ENCODE measurements at places on chromosomes 1 and 21.

GRCh38 chr1:214503553-214503952 lies 47.8 kb downstream of the PTPN14 start:
- no peak for DNase-seq

GRCh38 chr1:27503844-27504587 lies 14.0 kb upstream of the WASF2 start:
- DNase-seq, result no peak

GRCh38 chr1:113963281-113963906 lies 15.9 kb upstream of the OLFML3 start:
- DNase-seq, result no peak

GRCh38 chr1:178061620-178062019 lies 32.3 kb upstream of the RASAL2 start:
- no peak for DNase-seq

DNA sequence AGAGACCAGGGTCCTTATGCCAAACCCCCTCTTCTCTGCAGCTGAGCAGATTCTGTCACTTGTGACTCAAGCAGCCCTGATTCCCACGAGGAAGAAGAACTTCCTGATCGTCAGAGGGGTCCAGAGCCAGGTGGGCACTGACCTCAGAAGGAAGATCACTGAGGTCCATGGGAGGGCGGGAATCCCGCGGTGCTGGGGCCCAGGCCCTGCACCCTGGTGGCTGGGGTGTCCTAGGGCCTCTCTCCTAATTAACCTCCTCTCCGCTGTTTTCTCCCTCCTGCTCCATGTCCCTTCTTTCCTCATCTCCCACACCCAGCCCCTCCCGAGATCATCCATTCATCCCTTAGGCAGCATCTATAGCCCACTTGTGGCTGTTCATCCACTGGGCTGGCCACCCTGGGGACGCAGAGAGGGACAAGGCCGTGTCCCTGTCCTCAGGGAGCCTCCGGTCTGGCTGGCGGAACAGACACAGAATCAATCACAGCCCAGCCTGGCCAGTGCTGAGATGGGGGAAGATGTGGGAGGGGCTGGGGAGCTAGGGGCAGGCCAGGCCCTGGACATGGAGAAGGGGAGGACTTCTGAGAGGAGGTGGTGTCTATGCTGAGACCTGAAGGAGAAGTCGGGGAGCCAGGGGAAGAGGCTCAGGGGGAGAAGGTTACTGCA lies 638.3 kb downstream of the MATN1 start:
- DNase-seq, result no peak

- no peak for DNase-seq
Observed at GRCh38 chr1:172537827-172538391, 5.0 kb downstream of the SUCO start.

GRCh38 chr21:42670884-42671283 lies 17.5 kb downstream of the PDE9A start:
- DNase-seq, result no peak

DNA sequence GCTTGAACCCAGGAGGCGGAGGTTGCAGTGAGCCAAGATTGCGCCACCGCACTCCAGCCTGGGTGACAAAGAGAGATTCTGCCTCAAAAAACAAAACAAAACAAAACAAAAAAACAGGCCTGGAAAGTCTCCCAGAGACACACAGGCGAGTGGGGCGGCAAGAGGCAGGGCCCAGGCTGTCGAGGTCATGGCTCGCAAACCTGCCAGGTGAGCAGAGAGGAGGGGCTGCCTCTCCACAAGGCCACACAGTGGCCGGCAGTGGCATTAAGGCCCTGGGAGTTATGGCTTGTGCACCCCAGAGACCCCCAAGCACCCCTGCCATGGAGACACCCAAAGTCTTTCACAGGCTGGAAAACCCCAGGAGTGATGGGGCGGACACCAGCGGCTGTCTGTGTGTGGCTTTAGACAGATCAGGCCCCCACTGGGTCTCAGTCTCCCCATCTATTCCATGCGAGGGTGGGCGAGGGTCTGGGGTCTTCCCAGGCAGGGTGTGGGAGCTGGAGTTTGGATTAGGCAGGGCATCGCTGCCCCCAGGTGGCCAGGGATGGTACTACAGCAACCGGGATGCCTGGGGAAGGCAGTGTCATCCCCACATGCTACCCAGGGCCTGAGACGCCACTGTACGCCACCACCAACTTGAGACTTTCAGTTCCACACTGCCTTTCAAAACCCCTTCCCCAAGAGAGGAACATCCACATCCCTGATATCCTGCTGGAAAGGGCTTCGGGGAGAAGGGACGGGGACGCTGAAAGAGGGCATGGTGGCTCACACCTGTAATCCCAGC lies 7.3 kb upstream of the CTRC start:
- DNase-seq, result no peak

- no peak for DNase-seq
Observed at GRCh38 chr1:9833632-9834031, 9.9 kb upstream of the CLSTN1 start.

GRCh38 chr1:53663529-53664300 lies 75.2 kb downstream of the GLIS1 start:
- no peak for DNase-seq

DNA sequence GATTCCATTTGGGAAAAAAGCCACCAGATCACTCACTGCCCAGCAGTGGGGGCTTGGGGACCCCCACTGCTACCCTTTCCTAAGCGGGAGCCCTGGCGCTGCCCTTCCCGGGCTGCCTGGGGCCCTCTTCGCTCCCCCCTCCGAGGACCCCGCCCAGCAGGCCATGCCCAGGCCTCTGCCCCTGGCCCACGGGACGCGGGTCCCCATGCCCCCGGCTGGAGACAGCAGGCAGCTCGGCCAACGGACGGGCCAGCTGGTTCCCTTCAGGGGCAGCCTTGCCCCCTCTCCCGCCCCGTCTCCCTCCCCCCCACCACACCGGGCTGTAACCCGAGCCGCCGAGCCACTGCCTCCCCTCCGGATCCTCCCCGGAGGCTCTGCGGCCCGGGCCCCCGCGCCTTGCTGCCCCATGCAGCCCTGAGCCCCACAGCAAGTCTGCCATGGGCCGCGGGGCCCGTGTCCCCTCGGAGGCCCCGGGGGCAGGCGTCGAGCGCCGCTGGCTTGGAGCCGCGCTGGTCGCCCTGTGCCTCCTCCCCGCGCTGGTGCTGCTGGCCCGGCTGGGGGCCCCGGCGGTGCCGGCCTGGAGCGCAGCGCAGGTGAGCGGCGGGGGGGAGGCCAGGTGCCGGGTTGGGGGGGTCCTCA lies at the start of gene MMP23B:
TSS of gene MMP23B (plus strand) at position 392 of the 639 bp plus-strand sequence. CDS start at position 438, 46 bp downstream.
- peak; percentile 75 for DNase-seq

GRCh38 chr1:212649020-212649419 lies 40.5 kb downstream of the ATF3 start:
- no peak for DNase-seq

GRCh38 chr1:64677532-64677931 lies 67.3 kb upstream of the RAVER2 start:
- DNase-seq, result no peak

- no peak for DNase-seq
Observed at GRCh38 chr1:45327644-45328515, 1.2 kb downstream of the HPDL start.

DNA sequence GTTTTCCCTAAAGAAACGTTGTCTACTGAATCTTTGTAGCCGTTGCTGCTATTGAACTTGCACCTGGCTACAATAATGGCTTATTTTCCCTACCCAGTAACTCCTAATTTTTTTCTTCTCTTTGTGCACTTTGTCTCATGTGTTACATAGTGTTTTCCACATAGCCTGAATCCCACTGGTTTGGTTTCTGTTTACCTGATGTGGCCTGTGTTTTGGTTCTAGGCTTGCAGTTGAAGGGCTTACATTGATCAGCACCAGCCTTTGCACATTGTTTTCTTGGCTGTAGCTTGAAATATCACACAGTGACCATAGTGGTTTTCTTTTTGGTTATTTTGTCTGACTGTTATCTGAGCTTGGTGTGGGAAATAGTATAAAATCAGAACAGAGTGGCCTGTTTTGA lies 29.5 kb downstream of the ST3GAL3 start:
- DNase-seq, result no peak

GRCh38 chr21:41925767-41926116 lies 28.1 kb downstream of the C2CD2 start:
- no peak for DNase-seq

GRCh38 chr1:55886856-55887712 lies 671.9 kb upstream of the USP24 start:
- no peak for DNase-seq

DNA sequence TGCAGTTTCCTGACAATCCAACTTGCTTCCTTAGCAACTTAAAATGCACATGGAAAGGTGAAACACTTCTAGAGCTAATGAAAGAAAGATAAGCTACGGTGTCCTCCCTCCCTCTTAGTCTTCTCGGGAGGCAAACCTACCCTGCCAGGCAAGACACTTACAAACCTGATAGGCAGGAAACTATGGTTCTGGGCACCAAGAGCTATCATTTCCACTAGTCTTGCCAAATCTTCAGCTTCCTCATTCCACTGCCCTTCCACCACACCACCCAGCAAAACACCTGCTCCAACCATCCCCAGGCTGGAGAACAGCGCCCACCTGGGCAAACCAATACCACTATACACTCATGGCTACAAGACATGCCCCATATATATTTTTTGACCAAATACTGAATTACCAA lies 15.2 kb downstream of the NDC1 start:
- no peak for DNase-seq

- DNase-seq, result no peak
Observed at GRCh38 chr1:35574655-35575415, 1.7 kb downstream of the TFAP2E start.

DNA sequence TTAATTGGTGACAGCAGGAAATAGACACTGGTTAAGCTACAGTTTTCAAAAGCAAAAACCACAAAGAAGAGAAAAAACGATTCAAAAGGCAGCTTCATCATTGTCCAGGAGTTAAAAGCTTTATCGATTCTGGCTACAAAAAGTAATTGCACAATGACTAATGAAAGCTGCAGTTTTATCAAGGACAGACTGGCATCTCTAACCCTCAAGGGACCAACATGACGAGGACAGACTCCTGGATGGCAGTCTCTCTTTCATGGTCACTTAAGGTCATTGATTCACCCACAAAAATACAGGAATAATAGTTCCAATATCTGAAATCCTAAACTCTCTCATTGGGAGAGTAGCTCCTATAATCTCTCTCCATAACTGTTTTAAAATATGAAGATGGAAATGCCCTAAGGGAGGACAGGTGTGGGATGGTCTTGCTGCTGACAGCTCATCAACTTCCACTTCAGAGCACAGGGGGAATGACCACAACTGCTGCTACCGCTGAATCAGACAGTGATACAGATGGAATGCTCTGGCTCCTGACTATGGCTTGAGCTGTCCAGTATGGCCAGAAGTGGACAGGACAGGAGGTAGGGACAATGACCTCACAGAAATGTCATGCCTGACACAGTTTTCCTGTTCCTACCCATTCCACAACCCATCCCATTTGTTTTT lies 17.4 kb upstream of the CPLANE2 start:
- no peak for DNase-seq

DNA sequence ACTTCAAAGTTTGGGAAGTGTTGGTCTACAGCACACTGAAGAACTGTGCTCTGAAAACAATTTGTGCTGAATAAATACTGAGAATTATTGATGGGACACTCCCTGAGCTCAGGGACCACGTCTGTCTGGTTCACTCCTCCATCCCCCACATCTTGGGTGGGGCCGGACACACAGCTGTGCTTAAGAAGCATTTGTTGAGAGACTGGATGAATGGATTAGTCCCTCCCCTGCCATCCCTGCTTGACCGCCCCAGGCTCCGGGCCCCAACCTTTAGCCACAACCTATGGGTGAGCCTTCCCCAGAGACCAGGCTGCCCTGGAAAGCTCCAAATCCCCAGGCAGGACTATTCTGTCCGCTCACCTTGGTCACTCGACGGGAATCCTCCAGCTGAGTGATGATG lies 7.5 kb downstream of the TRIM63 start:
- DNase-seq, result no peak

DNA sequence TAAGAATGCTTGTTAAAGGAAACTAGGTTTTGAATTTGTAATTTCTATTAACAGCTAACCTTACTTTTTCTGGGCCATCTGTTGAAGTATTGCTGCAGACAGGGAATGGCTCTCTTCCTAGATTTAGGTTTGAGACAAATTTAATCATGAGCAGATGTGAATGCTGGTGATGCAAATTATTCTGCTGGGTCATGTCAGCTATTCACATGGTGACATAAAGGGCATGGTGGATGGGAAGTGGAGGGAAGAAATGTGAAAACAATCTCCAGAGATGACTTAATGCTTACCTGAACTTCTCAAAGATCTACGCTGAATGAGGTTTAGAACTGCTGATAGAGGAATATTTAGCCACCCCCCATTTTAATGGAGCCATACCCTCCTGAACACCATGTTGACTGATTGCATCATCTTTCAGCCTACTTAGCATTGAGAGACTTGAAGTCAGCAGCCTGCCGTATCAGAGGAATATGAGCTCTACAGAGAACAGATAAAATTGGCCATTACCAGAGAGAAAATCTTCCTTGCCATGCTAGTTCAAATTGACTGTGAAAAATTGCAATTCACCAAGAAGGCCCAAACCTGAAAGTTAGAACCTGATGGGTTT lies 138.8 kb downstream of the HHAT start:
- no peak for DNase-seq

GRCh38 chr1:167441222-167441621 lies 77.1 kb downstream of the CD247 start:
- DNase-seq, result no peak

GRCh38 chr21:45599146-45599581 lies 44.4 kb upstream of the PCBP3 start:
- DNase-seq, result no peak

DNA sequence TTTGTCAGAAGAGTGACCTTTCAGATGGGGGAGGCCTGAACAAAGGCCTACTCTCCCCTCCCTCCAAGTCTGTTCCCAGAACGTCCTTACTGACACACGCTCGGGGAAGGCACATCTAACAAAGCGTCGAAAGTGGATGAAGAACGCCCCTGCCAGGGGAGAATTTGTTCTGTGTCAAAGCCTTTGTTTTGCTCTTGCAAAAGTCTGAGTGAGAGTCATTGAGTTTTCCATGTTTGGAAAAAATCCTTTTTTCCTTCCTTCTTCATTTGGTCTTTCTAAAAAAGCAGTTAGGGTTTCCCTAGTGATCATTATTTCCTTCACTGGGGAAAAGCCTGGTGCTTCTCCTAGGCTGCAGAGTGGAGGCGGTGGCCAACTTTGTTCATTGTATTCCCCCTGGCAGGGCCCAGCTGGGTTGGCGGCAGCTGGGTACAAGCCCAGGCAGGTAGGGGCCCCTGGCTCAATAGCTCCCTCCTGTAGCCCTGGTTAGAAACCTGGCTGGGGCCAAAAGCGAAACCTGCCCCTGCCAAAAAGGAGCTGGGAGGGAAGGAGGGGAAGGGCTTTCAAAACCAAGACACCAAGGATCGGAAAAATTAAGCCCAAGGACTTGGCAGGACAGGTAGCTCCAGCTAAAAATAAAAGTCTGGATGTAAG lies 81.1 kb downstream of the ITPKB start:
- DNase-seq, result no peak

- DNase-seq, result no peak
Observed at GRCh38 chr1:181104042-181104789, 15.7 kb downstream of the IER5 start.

GRCh38 chr1:27604579-27605299 lies 795 bp upstream of the AHDC1 start:
- no peak for DNase-seq

- no peak for DNase-seq
Observed at GRCh38 chr1:191453487-191453886, 704.8 kb upstream of the RGS18 start.
